ENCODE measurements at places on chromosomes 1 and 21. TPM values are rescaled to one million over a fixed set of nuclear protein-coding genes. Genes with fewer than 3 reads are reported as not detected.
A peak's percentile ranks its signal among the peaks of the same experiment; 100 is the strongest.

BRINP3 gene
- total RNA-seq: not detected

GRCh38 chr1:27668808-27669723 lies 2.9 kb downstream of the IFI6 start:
- DNase-seq: peak; percentile 72

DNA sequence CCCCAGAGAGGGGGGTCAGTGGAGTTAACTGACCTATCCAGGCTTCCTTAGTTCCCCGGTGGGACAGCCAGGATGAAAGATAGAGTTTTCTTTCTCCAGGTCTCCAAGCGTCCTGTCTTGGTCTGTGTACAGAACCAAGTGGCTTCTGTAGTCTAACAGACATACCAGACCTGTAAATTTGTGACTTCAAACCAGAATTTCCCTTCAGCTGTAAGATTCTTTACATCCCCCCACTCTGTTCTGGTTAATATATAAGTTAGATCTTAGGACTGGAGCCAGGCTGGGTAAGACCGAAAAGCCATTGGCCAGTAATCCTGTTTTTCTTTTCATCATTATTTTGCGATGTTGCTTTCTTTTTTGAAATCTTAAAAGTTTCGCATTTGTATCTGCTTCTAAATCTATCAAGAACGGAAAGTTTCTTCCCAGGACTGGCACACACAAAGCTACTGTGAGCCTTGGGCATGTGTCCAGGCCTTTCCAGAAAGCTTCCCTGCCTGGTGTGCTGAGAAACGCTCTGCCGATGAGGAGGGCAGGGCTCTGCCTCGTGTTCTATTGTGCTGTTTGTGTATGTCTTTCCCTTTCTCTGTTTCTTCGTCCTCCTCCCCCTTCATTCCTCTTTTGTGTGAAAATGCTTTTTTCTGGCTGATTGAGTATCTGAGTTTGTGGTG lies 72.3 kb downstream of the RGL1 start:
- DNase-seq: no peak

SPATA21 gene
- not detected for total RNA-seq
